Fibroblast of pulmonary artery (primary cell): ENCODE measurements at places on chromosomes 1 and 21.

- peak; percentile 60 for DNase-seq
These were observed 40.3 kb downstream of the ZZZ3 start for GRCh38 chr1:77642196-77642595.

DNA sequence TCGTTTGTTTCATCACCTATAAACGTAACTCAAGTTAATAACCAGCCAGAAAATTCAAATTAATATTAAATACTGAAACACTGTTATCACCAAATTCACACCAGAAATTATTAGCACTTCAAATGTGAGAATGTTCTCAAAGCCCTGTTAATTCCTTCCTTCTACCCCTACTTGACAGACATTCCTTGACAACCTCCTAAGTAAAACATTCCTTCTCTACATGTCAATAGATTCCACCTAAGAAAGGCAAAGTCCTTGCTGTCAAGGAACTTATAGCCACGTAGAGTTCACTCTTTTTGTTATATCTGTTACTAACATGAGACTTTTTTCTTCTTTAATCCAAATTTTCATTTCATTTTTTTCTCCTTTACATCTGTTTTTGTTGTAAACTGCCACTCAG, 441.5 kb downstream of the SMYD3 start:
- DNase-seq = no peak

DNA sequence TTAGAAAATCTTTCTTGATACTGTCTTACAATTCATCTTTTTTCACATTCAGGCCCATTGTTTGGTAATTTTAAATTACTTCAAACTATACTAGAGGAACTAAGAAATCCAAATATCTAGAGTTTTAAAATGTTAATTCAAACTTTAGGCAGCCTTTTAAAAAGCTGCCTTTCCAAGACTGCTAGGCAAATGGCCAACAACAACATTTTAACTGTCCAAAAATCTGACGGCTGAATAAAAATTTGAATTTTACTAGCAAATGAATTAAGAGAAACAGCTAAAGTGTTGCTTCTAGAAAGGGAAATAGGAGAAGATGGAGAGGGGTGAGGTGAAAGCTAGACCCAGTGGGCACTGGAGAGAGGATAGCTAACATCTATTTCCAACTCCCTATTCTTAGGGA, 17.2 kb downstream of the DPYD start:
- peak; percentile 63 for DNase-seq

DNA sequence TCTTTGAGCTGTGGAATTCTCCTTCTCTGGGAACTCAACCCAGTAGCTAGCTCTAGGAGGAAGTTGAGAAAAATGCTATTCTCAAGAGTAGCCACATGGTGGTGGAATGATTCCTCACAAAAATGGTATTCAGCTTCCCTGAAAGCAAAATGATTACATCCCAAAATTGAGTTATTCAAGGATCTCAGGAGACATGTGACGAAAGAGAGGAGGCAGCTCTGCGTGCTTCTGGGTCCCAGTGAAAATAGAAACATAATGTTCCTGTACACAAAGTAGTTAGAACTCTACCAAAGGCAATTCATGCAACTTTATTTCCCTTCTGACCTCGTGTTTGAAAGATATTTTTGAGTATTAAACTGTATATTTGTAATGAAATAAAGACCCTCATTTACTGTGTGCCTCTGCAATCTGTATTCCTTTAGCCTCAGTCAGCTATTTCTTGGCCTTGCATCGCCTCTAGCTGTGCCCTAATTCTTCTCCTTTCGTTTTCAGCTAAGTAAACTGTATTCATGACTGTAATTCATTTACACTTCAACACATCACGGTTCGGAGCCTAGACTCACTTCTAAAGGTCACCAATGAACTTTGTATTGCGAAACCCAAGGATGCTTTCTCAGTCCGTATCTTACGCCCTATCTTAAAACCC, 167.3 kb downstream of the FASLG start:
- DNase-seq = peak; percentile 95

- DNase-seq = no peak
These were observed 2.5 kb upstream of the HLX start for GRCh38 chr1:220876511-220877376.

DNA sequence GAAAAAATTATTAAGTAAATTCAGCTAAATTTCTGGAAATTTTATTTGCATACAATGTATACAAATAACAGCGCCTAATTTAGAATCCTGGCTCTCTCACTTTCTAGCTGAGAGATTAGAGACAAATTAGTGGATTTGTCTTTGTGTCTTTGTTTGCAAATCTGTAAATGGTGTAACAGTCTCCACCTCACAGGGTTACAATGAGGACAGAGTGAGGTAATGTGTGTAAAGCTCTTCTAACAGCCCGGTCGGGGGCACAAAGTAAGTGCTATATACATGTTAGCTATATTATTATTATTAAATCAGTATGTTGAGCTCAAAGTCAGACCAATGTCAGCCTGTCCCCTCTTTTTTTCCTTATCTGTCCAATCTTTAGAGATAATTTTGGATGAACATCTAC, 5.0 kb upstream of the ADAMTSL4 start:
- peak; percentile 27 for DNase-seq

- no peak for DNase-seq
These were observed 67.0 kb downstream of the OLIG1 start for GRCh38 chr21:33136847-33137502.

DNA sequence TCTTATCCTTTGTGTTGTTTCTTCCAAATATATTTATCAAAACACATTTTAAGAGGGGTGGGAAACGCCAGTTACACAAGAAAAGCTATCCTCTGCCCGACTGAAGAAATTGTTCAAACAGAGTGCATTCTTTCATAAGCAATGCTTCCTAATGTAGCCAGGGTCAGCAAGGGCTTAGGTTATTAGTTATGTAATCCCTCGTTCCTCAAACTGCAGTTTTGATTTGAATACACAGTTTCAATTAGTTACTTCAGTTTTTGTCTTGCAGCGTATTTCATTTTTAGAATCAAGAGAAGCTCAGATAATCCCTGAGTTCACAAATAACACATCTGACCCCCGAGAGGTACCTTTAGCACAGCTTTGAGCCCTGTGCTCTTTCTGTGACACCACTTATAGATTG, 141.7 kb upstream of the NRIP1 start:
- no peak for DNase-seq

DNA sequence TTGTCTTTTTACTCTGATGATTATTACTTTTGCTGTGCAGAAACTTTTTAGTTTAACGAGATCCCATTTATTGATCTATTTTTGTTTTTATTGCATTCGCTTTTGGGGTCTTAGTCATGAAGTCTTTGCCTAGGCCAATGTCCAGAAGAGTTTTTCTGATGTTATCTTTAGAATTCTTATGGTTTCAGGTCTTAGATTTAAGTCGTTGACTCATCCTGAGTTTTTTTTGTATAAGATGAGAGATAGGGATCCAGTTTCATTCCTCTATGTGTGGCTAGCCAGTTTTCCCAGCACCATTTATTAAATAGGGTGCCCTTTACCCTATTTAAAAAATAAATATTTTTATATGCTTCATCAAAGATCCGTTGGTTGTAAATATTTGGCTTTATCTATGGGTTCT, 13.2 kb downstream of the MAN1C1 start:
- no peak for DNase-seq

DNA sequence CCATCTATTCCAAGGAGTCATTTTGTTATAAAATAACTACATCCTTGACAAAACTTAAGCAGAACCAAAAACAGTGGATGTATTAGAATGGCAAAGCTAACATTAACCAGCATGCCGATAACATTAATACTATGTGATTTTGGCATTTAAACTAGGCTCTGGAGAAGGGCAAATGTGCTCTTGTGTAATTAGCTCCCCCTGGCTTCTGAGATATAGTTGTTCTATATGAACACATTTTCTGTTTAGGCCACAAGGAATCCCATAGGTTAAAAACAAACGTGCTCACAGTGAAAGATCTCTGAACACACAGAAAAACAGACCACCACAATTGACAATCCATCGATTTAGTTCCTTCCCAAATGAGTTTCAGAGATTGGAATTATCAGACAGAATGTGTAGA, 57.4 kb upstream of the TARS2 start:
- DNase-seq = peak; percentile 37

GRCh38 chr1:104266612-104267011, 516.9 kb downstream of the AMY1C start:
- DNase-seq = no peak

DNA sequence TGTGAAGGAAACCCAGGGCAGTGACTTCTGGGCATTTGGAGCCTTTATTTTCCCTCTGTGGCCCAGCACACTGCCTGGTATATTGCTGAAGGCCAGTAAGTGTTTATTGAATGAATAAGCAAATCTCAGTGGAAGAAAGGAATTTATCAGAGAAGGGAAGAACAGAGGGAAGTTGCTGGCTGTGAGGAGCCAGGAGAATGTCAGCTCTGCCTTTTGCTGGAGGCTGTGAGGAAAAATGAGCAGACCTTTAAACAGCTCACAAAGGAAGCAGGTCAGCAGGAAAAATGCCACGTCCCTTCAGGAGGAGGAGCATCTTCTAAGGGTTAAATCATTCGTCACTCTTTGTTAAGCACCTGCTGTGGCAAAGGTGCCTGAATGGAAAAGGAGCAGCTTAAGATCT, 75.9 kb downstream of the GIPC2 start:
- DNase-seq = no peak

- peak; percentile 77 for DNase-seq
These were observed at the start of gene DPM3 for GRCh38 chr1:155139895-155140629. Gene DPM3, minus strand, starts transcription at chr1:155140531. Its CDS starts 291 bp downstream, at chr1:155140240.

DNA sequence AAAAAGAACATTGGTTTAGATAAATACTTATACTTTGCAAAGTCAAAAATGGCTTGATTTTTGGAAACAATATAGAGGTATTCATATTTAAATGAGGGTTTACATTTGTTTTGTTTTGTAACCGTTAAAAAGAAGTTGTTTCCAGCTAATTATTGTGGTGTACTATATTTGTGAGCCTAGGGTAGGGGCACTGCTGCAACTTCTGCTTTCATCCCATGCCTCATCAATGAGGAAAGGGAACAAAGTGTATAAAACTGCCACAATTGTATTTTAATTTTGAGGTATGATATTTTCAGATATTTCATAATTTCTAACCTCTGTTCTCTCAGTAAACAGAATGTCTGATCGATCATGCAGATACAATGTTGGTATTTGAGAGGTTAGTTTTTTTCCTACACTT, 65.3 kb upstream of the SAMD13 start:
- no peak for DNase-seq

GRCh38 chr21:37509802-37510393, 143.3 kb downstream of the DYRK1A start:
- DNase-seq = peak; percentile 46

- DNase-seq = peak; percentile 79
These were observed 42.3 kb downstream of the PLEKHO1 start for GRCh38 chr1:150192012-150192411.

- DNase-seq = no peak
These were observed 42.2 kb upstream of the ZNF326 start for GRCh38 chr1:89952605-89953130.

DNA sequence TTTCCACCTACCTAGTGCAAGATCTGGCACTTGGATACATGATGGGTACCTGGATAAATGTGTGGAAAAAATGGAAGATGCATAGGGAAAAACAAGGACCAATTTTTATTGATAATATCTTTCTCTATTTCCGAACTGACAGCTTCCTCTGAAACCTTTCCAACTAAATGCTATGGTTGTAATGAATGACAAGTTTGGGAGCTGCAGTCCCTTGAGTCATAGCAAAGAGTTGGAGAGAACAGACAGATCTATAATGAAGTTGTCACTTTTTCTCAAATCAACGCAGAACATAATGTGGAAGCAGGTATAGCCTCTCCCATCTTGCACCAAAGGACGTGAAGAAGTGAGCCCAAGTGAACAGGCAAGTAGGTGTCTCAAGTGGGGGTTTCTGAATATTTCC, 296.5 kb upstream of the KAZN start:
- DNase-seq = no peak

- no peak for DNase-seq
These were observed 110.7 kb downstream of the ROR1 start for GRCh38 chr1:63884486-63884885.

DNA sequence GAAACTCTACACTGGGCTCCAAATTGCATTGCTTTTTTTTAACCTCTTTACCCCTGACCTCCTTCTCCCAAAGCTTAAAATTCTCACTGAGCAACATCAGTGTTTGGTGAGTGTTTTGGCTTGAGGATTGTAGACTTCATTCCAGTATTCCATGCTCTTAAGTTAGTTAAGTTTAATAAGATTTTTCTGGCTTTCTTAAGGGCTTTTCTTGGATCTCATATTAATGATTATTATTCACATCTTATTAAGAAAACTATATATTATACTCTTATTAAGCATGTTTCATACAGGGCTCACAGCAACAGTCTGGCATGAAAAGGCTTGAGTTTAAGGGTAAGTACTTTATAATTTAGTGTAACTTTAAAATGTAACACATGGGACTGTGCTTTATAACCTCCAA, 141.8 kb downstream of the DISP1 start:
- DNase-seq = no peak

GRCh38 chr1:84632673-84633434, 57.4 kb downstream of the SSX2IP start:
- DNase-seq = peak; percentile 66

DNA sequence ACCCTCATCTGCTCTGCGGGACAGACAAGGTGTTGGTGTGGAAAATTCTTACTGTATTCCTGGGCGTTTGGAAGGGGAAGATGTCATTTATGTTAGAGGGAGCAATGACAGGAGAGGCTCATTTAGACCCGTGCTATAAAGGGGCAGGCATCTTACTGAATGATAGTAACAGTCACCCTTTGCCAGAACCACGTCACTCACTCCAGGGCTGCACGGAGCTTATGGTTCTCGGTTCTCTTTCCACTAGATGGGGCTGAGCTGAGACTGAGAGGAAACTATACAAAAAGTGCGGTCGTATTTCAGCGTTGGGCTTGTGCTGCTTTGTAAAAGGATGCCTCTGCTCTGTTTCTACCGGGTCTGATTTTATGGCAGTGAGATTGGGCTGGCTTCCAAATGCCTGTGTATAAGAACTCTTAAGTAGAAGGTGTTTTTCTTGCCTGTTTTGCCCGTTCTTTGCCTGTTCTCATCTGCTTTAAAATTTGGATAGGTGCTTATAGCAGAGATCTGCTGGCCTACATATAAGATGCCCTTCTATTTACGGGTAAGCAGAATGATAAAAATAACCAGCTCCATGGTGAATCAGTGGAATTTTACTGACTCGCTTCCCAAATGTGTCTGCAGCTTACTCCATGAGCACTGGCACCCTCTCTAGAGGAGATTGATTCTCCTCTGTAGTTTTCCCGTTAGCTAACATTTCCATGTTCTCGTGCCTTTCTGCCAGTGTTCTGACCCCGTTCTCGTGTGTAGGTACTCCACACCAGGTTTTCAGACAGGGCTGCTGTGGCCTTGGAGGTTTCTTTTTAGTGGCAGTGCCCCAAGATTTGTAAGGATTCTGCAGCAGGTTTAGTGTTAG, 55.9 kb downstream of the MRPS6 start:
- peak; percentile 87 for DNase-seq

DNA sequence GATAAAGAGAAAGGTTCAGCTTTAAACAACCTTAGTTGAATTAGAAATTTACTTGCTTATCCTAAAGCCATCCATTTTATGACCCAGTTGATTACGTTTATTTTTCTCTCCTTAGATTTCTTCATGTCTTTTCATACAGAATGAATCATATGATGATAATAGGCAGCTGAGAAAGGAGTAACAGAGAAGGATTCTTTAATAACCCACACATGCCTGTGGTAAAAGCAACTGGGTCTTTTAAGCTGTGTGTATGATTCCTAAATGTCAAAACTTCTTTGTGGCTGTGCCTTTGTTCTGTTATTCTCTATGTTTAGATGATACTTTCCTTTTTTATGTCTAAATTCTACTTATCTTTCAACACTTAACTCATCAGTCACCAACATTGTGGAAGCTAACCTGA, 626.5 kb downstream of the NCAM2 start:
- DNase-seq = peak; percentile 65

GRCh38 chr1:89844241-89844807, 23.5 kb downstream of the LRRC8D start:
- no peak for DNase-seq

- no peak for DNase-seq
These were observed 69.4 kb upstream of the SAMSN1 start for GRCh38 chr21:14615359-14615974.
